ENCODE measurements at places on chromosomes 12 and 14. TPM values are rescaled to one million over a fixed set of nuclear protein-coding genes. Genes with fewer than 3 reads are reported as not detected.
A peak's percentile ranks its signal among the peaks of the same experiment; 100 is the strongest.

DNA sequence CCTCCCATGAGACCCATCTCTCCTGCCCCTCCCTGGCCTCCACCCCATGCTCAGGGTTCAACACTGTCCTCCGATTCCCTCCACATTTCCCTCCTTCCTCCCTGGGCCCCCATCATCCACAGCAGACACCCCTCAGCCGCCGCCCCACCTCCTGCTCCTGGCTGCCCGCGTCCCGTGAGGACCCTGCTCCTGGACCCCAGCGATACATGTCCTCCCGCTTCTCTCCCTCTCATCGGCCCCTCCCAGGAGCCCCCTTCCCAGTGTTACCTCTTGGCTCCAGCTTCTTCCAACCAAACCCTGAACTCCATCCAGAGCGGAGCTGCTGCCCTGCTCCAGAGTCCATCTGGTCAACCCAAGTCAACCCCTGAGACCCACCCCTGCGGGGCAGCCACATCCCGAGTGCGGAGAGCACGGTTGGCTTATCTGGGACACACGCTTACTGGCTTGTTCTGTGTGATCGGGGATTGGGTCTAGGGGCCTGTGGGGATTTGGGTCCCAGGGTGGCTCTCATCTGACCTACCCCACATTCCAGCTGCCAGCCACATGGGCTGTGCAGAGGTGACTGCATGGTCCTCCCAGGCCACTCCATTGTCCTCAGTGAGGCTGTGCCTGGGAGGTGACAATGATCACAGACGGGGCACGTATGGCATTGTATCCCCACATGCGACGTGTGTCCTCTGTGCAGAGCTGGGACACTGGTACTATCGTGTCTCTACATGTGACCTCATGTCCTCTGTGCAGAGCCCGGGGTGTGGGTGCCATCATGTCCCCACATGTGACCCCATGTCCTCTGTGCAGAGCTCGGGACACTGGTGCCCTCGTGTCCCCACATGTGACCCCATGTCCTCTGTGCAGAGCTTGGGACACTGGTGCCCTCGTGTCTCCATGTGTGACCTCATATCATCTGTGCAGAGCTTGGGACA is 333.6 kb downstream of the ADGRD1 start:
- no peak for DNase-seq

- DNase-seq, result no peak
These were observed 199.8 kb downstream of the ALG10B start for GRCh38 chr12:38516418-38516817.

DNA sequence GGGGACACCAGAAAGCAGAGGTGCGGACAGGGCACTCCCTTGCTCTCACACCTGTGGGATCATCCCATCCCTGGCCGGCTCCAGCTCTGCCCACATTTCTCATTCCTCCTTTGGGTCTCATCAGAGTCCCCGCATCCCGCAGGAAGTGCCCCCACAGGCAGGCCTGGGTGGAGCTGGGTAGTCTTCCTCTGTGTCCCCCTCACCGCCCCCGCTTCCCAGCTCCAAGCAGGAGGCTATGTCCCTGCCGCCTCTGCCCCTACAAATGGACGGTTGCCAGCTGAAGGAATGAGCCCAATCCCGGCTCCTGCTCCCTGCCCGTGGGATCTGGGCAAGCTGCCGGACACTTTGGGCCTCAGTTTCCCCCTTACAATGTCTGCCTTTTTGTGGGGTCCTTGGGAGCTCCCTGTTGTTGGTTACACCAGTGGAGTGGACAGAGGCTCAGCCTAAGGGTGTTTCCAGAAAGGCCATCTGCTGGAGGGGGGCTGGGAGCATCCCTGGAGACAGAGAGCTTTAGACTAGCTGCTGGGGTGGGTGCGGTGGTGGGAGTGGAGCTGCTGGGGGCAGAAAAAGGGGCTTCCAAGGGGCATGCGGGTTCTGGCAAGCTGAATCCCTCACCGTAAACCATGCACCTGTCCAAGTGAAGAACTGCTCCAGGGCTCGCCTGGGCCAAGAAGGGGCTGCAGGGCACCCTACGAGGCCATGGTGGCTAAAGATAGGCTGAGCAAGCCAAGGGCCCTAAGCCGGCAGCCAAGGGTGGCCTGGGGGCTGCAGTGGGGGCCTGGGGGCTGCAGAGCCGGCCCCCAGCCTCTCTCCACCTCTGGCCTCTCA is 7.9 kb upstream of the GPR132 start:
- no peak for DNase-seq

- DNase-seq, result no peak
These were observed 54.1 kb downstream of the PLXNC1 start for GRCh38 chr12:94202245-94203180.

DNA sequence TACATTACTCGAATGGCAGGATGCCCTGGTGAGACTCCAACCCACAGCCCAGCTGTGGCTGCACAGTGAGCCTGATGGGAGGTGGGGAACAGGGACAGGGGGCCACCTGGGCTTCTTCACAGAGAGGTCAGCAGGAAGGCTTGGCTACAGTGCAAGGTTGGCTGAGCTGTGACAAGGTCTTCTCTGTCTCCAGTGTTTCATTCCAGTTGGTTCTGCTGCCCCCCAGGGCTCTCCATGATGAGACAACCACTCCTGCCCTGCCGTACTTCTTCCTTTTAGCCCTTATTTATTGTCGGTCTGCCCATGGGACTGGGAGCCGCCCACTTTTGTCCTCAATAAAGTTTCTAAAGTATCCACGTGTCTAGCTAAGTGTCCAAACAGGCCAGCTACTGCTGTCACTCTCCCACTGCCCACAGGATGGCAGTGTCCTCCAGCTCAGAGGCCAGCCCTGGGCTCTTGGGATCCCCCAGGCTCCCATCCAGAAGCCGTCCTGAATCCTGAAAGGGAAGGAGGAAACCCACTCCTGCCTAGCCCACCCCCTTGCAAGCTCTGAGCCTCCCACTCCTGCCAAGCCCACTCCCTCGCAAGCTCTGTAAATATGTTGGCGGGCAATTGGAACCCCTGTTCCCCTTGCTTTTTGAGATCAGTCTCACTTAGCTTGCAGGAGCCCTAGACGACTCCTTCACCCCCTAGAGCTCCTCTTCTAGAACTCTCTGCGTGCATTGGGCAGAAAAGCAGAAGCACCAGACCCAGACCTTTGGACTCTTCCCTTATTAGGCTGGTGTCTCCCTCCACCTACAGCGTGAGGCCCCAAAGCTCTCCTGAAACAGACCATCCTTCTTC is 5.4 kb downstream of the C1QL4 start:
- DNase-seq, result peak; percentile 71

- peak; percentile 37 for DNase-seq
These were observed 467 bp downstream of the KCNK13 start for GRCh38 chr14:90062127-90062794.

- DNase-seq, result no peak
These were observed 354.2 kb upstream of the ATP2B1 start for GRCh38 chr12:90062799-90063198.

DNA sequence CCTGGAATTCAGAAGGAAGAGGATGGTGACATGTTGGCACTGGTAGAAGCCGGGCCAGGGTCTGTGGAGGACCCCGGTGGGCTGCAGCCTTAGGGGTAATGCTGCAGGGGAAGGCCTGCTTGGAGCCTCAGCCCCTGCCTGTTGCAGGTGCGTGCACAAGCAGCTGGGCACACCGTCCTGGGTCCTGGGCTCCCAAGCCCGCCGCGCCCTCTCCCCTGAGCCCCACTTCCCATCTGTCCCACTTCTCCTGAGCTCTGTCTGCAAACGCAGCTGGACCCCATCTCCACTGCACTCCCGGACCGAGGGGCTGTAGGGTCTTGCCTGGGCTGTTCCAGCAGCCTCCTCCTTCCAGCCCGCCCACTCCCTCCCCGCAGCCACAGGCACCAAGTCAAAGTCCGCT is 116.8 kb downstream of the GLT1D1 start:
- no peak for DNase-seq

- no peak for DNase-seq
These were observed at the start of gene PDZRN4 for GRCh38 chr12:41188058-41188840. PDZRN4 (plus strand) TSS chr12:41188320.

Gene MYF6
- 0.21 TPM for polyA plus RNA-seq

Gene APPL2
- polyA plus RNA-seq, result 86.4 TPM
